ENCODE measurements at places on chromosomes 7 and 10.

DNA sequence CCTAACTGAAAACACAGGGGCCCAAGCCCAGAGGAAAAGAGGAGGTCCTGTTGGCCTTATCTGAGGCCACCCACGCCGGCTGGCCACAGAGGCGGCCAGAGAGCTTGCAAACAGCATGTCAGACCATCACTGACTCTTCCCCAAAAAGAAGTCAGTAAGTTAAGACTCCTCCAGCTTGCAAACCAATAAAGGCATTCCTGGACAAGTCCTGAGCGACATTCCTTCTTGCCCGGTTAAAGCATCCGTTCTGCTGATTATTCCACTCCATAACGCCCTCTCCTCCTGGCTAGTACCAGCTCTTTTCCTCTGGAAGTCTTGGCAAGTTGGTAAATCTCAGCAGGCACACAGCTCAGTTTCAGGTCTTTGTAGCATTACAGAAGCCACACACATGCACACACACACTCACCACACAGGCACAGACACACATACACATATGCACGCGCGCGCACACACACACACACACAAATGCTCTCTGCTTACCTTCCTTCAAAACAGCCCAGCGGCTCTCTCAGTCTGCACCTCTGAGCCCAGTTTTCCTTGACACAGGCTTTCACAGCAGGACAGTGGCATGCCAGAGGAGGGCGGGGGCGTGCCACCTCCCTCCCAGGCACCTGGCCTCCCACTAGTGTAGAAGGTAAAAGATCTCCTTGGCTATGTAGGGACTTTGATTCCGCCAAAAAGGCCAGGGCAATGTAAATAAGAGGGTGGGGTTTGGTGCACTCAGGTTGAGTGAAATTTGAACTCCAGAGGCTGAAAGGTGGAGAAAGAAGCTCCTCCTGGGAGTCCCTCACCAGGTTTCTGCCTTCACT, 201.4 kb downstream of the TNS3 start:
- no peak for DNase-seq

- DNase-seq, result peak; percentile 0
Observed at GRCh38 chr10:104980368-104980767, 339.3 kb downstream of the SORCS3 start.

DNA sequence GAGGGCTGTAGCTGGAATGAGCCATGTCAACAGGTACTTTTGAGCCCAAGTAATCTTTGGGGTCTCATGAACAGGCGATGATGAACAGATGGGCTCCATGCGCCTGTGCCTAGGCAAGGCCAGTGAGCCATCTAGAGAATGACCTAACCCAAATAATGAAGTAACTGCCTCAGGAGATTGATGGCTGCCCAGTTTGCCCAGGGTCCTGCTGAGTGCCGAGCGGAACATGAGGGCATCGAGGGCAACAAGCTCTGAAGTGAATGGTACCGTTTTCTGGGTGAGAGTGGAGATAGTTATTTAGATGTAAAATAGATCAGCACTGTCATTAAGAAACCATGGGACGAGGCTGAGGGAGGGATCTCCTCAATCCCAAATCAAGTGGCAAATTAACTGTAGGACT, 77.9 kb downstream of the EZH2 start:
- no peak for DNase-seq

GRCh38 chr10:68239069-68239468, 7.2 kb upstream of the ATOH7 start:
- DNase-seq, result no peak

- DNase-seq, result no peak
Observed at GRCh38 chr10:20065814-20066213, 249.6 kb downstream of the PLXDC2 start.

DNA sequence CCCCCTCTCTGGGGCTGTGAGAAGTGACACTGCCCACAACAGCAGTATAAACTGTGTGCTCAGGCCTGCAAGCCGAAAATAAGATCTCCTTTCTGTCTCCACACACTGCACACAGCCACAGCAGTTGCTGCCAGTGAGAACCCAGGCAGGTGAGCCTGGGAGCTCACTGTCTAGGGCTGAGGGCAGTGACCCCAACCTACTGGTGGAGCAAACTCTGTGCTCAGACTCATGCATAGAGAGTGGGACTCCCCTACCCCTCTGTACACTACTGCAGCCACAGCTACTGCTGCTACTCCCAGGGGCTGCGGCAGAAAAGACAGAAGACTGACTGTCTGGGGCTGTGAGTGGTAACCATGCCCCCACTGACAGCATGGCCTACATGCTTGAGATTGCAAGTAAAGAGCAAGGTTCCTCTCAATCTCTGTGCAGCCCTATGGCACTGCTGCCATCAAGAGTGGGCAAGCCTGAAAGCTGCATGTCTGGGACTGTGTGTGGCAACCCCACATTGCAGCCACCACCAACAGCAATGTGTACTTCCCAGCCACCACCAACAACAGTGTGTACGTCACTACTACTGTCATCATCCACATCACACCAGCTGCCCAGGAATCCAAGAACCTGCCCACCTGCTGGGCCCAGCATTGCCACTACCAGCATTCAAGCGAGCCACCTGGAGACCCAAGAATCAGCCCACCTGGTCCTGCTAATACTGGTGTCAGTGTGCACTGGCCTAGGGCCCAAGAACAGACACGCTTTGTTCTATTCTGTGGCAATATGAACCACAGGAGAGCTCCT, 226.1 kb downstream of the XPNPEP1 start:
- no peak for DNase-seq

DNA sequence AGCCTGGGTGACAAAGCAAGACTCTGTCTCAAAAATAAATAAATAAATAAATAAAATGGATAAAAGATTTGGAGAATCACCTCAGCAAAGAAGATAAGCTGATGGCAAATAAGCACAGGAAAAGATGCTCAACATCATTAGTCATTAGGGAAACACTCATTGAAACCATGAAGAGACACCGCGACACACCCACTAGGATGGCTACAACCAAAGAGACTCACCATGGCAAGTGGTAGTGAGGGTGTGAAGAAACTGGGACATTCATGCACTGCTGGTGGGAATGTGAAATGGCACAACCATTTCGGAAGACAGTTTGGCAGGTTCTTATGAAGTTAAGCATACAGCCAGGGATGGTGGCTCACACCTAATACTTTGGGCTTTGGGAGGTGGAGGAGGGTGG, 37.8 kb upstream of the FXYD4 start:
- no peak for DNase-seq

- no peak for DNase-seq
Observed at GRCh38 chr7:81715984-81716588, 53.8 kb downstream of the HGF start.

DNA sequence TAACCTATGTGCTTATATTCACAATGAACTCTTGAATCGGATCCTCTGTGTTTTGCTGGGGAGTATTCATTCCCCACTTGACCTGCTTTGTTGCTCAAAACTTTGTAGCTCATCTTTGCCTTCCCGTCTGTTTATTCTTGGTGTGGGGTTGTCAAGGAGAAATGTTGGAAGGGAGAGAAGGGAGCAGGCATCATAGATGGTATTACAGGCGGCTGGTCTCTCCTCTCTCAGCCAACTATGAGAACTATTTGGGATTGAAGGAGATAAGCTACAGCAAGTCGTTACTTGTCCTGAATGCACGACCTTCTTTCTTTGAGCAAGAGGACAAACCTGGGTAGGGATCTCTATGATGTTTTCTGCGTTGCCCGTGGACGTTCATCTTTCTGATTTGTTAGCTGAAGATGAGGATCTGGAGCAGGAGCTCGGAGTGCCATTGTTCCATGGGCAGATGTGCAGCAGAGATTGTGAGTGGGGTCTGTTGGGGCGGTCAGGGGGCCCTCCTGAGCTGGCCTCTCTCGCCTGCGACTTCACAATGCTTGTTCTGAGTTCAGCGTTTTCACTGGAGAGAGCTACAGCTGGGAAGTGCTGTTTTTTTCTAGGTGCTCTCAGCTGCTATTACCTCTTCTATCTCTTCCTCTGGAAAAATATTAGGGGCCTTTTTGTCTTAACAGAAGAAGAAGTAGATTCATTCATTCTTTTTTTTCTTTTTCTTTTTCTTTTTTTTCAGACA, 126.9 kb upstream of the KLF6 start:
- DNase-seq, result no peak

DNA sequence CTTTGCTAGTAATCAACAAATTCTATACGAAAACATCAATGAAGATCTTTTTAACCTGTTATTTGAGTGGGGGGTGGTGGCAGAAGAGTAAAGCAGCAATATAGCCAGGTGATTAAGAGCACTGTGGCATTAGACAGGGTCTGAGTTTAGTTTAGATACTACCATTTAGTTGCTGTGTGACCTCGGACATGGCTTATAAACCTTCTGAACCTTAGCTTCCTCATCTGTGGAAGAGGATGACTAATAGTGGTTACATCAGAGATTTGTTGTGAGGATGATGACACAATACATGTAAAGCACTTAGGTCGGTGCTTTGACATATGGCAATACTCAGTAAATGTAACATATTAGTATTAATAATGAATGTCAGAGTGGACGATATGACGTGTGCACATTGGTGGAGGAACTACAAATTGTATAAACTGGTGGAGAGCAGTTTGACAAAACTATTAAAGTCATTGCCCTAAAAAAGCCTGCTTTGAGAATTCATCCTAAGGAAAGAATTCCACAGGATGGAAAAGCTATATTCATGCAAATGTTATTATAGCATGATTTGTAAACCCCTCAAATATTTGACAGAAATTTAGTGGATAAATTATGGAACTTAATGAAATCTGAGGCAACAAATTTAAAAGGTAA, 24.3 kb downstream of the SPAG6 start:
- no peak for DNase-seq

- no peak for DNase-seq
Observed at GRCh38 chr7:1651891-1652290, 18.2 kb upstream of the ELFN1 start.

DNA sequence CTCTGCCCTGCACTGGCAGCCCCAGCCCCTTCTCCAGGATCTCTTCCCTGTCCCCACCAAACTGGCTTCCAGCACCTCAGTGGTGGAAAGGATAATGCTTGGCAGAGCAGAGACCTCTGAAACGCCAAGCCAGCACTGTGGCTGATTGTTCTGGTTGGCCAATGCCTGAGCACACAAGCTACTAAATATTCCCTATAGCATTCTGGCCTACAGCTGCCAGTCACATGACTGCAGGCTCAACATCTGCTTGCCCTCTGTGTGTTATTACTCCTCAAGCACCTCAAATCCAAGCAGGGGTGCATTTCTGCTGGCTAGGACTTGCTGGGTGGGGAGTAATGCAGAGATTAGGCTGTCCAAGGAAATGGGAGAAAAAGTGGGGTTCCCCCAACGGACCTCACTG, 6.1 kb downstream of the TBATA start:
- DNase-seq, result no peak

- DNase-seq, result no peak
Observed at GRCh38 chr7:113402005-113402404, 283.7 kb upstream of the SMIM30 start.

GRCh38 chr7:16189026-16189715, 232.2 kb downstream of the CRPPA start:
- DNase-seq, result no peak

DNA sequence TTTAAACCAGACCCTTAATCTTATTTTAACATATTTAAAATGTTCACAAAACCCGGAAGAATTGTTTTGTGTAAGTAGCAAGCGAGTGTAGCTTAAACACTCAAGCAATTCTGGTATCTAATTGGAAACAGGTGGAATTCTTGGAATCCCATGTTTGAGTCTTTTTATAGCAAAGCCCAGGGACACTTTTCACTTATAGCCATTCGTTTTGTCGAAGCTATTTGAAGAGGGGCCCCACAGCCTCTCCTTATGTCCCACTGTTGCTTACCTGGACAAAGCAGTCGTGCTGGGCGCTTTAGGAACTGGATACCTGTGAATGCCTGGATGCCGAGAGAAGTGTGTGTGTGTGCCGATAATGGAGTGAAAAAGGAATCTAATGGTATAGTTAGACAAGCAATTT, 3.3 kb downstream of the CUX1 start:
- no peak for DNase-seq

DNA sequence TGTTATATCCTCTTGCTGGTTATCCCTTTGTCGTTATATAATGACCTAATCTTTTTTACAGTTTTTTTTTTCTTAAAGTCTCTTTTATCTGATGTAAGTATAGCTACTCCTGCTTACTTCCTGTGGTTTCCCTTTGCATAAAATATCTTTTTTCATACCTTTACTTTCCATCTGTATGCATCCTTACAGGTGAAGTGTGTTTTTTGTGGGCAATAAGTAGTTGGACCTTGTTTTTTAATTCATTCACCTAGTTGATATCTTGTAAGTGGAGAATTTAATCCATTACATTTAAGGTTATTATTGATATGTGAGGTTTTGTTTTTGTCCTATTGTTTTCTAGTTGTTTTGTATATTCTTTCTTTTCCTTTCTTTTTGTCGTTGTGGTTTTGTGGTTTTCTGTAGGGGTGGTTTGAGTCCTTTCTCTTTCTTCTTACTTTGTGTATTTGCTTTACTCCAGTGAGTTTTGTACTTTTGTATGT, 168.6 kb downstream of the MLLT10 start:
- peak; percentile 45 for DNase-seq

DNA sequence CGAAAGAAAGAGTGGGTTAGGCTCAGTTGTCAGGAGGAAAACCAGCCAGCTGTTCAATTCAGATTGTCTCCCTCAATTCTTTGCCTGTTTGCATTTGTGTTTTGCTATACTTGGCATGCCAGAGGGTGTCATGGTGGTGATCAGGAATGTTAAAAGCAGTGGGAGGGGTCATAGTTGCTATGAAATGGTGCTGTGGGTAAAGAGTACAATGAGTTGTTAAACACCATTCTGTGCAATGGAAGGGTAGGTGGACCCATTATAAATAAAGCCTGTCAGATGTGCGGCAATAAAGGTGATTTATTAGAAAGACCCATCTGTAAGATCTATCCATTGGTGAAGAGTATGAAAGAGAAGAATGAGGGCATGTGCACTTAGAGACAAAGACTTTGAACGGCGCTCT, 82.2 kb downstream of the MRPL32 start:
- DNase-seq, result no peak

DNA sequence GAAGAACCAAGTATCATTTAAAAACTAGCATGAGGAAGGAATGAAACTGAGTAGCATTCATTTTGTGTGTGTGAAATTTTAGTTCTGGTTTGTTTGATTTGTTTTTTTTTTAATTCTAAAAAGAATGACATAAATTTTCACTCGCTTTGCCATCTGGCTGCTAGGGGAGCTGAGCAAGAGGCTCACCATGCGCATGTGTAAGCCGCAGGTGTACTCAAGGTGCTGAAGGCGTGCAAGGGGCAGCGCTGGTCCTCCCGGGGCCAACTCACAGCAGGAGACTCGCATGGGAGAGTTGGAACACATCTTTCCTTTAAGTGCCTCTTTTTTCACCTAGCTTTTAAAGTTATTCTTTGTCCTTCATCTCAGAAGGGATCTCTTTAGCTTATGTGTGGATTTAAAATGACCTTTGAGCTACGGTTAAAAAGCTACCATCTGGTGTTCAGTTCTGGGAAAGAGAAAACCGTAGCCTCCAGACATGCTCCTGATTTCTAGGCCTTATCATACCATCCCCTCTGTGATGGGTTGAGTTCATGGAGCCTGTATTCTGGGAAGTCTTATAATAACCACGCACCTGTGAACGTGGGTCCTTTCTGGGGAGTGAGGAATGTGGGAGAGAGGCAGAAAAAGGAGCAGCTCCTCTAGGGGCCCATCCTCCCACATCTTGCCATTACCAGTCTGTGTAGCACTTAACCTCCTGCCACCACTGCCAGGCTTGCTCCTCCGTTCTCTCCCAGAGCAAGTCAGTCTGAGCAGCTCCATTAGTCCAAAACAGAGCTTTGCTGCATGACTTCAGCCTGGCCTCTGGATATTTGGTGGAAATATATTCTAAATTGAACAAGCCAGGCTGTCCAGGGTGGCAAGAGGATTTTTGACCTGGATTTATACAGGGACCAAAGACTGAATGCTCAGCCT, 61.9 kb downstream of the KLHDC10 start:
- DNase-seq, result no peak
